Activated naive CD8-positive, alpha-beta T cell treated with anti-CD3 and anti-CD28 coated beads, Interleukin-2, amount 10 ng/mL, durations not matched to agents 7 days and 5 days (primary cell): ENCODE measurements at places on chromosomes 11 and 22. TPM values are rescaled to one million over a fixed set of nuclear protein-coding genes. Genes with fewer than 3 reads are reported as not detected.

Gene GDPD4
- not detected for total RNA-seq

Gene PIK3IP1
- 110 TPM for total RNA-seq

Gene OR5D13
- total RNA-seq, result not detected

Gene OR5D14
- not detected for total RNA-seq
